ENCODE measurements at places on chromosomes 16 and 17.
A peak's percentile ranks its signal among the peaks of the same experiment; 100 is the strongest.

GRCh38 chr17:1486802-1487695 is 5.4 kb downstream of the MYO1C start:
- DNase-seq: peak; percentile 68

DNA sequence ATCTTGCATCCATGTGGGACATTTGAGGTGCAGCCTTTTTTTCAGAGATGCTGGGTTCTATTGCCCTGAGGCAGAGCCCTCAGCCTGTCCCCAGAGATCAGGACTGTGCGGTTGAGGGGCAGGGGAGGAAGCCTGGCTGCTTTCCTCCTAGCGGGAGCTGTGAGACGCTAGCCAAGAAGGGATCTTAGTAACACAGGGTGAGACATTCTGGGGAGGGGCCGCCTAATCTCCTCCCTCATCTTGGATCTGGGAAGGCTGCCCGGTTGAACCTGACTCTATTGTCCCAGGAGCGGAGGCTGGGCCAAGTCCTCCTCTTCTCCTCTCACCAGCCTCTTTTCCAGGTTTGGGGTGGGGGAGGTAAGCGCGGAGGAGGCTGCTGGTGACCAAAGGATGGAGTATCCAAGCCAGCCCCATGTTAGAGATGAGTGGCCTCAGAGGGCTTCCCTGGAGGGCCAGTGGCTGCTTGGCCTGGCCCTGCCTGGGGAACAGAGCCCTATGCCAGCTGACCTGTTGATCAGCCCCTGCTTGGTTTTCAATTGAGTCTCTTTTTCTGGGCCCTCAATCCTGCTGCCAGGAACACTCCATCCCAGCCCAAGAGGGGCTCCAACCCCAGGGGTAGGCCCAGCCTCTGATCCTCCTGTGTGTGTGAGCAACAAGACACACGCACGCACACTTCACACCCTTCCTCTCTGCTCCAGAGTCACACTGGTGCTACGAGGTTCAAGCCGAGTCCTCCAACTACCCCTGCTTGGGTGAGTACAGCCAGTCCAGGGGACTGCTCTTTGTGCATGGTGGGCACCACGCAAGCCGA is 5.0 kb downstream of the CA4 start:
- DNase-seq: no peak

- DNase-seq: no peak
These were observed 59.7 kb downstream of the B9D1 start for GRCh38 chr17:19302791-19303331.

- no peak for DNase-seq
These were observed 3.3 kb upstream of the XYLT1 start for GRCh38 chr16:17474037-17474436.

Measured in HCT116 (cell line).